ENCODE measurements at places on chromosomes 13 and 19.
A peak's percentile ranks its signal among the peaks of the same experiment; 100 is the strongest.

DNA sequence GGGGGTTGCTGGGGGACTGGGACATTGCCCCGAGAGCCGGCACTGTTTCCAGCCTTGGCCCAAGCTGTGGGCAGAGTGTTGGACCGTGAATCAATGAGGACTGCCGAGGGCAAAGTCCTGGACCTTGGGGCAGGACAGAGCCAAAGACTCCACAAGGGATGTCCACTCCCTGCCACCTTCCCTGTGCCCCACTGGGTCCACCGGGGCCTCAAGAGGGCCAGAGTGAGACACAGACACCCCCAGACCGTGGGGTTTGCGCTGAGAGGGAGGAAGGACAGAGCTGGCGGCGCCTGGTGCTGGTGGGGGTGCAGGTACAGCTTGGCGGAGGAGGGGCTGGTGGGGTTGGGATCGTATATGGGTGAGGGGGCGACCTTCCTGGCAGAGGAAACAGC is 11.8 kb downstream of the MAST3 start:
- DNase-seq, result no peak

DNA sequence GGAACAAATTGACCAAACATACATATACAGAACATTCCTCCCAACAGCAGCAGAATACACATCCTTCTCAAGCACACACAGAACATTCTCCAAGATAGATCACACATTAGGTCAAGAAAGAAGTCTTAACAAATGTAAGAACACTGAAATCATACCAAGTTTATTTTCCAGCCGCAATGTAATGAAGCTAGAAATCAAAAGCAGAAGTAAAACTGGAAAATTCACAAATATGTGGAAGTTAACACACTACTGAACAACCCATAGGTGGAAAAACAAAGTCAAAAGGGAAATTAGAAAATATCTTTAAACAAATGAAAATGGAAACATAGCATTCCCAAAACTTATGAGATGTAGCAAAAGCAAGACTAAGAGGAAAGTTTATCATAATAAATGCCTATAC is 692.6 kb downstream of the DIAPH3 start:
- DNase-seq, result no peak

DNA sequence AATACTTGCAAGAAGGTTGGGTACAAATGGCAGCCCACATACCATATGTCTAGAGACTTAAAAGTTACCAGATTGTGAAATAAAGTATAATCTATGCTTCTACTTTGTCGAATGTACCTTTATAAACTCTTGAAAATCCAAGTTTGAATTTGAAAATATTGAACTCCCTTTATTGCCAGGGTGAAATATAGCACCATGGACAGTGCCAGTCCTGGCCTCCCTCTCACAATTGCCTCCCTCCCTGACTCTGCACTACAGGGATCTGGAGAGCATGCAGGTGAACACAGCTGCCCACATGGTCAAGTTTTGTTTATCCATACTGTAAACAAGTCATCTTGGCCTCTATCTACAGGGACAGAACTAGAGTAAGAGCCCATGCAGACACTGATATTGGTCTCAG is 394.1 kb upstream of the SLITRK6 start:
- DNase-seq, result no peak

- no peak for DNase-seq
Measured at GRCh38 chr19:46849610-46850009, 1.0 kb downstream of the AP2S1 start.

DNA sequence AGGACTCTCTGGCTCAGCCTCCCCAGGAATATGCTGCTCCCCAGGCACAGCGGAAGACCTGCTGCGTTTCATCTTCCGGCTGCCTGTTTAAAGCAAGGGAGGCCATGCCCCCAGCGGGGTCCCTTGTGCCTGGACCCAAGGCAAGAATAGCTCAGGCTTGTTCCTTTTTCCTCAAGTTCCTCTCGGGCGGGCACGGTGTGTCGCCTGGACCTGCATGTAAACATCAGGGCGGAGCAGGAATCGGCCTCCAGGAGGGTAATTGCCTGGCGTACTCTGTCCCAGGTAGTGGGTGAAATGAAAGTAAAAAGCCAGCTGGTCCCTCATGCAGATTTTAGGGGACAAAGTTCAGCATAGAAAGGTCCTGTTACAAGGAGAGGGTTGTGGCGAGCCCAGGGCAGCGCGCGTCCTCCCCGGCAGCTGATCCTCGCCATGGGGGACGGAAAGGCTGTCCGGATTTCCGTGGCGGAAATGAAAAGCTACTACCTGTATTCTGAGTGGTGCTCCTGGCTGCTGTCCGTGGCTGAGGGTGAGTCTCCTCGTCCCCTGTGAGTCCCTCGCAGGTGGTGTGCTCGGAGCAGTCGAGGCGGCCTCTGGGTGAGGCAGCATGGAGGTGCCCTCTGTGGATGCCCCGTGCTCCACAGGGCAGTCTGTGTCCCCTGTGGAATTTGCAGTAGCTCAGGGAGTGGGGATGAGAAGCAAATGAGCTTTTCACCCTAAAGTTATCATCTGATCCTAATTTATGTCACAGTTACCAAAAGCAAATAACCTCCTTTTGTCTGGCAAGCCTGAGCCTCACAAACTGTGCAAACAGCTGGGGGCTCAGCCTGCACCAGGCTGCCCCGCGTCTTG is 16.2 kb downstream of the MCF2L start:
- DNase-seq, result no peak

- no peak for DNase-seq
Measured at GRCh38 chr19:41031916-41032315, 40.8 kb downstream of the CYP2B6 start.

- no peak for DNase-seq
Measured at GRCh38 chr19:43674596-43674995, 4.6 kb upstream of the PLAUR start.

GRCh38 chr19:33718651-33719254 is 77.9 kb upstream of the KCTD15 start:
- no peak for DNase-seq

- DNase-seq, result no peak
Measured at GRCh38 chr19:42293540-42293939, 8.4 kb upstream of the PRR19 start.

GRCh38 chr19:45615795-45616703 is 14.0 kb upstream of the GPR4 start:
- no peak for DNase-seq

GRCh38 chr13:85650613-85651012 is 148.6 kb downstream of the SLITRK6 start:
- no peak for DNase-seq

DNA sequence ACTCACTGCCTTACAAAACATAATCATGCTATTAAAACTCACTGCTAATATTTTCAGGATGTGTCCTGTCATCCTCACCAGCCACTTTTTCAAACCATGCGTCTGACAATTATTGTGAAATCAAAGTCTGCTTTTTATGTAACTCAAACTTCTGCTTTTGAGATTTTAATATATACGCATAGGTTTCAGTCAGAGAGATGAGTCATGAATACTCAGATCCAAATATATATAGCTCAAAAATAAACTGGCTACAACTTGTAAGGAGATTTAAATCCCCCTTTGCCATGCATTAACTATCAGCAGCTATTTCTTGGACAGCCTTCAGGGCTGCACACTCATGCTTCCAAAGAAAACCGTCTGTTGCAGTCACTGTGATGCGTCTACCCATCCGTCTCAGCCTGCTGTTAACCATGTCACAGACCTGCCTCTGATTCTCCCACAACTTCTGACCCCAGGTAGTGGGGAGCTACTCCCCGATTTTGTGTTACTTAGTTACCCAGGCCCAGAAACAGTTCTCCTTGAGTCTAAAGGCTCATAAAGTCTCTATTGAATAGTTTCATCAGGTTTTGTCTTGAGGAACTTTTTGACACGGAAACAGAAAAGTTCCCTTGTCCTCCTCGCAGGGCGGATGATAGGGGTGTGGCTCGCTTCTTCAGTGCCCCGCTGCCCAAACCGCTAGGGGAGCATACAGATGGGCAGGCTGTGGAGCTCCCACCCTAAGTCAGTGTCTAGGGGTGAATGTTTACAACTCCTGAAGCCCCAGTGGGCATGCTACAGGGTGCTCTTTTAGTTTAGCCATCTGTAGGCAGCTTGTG is 33.8 kb upstream of the SGCG start:
- DNase-seq, result no peak

- DNase-seq, result no peak
Measured at GRCh38 chr13:96141032-96141431, 51.1 kb downstream of the HS6ST3 start.

- DNase-seq, result peak; percentile 25
Measured at GRCh38 chr13:29993716-29994488, 143.5 kb upstream of the UBL3 start.

Measured in head of caudate nucleus (tissue), 42 donors.